Right lung (tissue), 10 donors: ENCODE measurements at places on chromosomes 7 and 10.
A peak's percentile ranks its signal among the peaks of the same experiment; 100 is the strongest.

GRCh38 chr7:82335001-82335400 is 108.6 kb downstream of the CACNA2D1 start:
- DNase-seq, result peak; percentile 21

- DNase-seq, result no peak
Measured at GRCh38 chr10:96252730-96253129, 18.6 kb downstream of the BLNK start.

GRCh38 chr7:4668510-4668847 is 13.6 kb upstream of the FOXK1 start:
- no peak for DNase-seq

- DNase-seq, result no peak
Measured at GRCh38 chr7:143331179-143331801, 15.4 kb downstream of the CLCN1 start.

GRCh38 chr10:74306227-74306982 is 155.4 kb downstream of the ADK start:
- no peak for DNase-seq

DNA sequence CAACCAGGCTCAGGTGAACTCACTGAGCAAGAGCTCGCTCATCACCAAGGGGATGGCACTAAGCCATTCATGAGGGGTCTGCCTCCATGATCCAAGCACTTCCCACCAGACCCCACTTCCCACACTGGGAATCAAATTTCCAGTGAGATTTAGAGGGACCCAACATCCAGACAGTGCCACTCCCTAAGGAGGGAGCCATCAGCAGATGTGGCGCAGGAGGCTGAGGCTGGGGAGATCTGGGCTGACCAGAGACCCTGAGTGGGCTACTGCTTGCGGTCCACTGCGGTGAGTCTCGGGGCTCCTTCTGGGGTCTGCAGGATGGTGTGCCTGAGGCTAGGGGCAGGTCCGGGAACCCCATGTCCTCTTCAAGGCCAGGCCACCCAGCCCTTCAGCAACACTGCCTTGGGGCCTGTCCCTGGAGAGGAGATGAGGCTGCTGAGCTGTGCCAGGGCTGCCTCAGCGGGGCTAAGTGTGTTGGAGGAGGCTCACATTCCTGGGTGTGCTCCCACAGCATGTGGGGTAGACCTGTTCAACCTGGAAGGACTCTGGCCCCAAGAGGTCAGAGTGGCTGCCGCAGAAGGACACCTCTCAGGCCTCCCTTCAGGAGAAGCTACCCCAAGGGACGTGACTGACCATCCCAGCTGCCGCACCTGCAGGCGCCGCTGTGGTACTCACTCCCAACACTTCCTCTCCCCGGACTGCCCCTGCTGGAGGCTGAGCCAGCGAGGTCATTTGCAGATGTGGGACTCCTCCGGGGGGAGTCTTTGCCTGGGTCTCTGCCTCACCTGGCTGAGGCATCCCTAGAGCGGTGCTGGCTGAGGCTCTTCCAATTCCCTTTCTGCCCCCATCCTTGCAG is 22.3 kb upstream of the PCBD1 start:
- no peak for DNase-seq
